Activated CD8-positive, alpha-beta memory T cell treated with anti-CD3 and anti-CD28 coated beads for 1 hour (primary cell): ENCODE measurements at places on chromosomes 6 and 20.

DNA sequence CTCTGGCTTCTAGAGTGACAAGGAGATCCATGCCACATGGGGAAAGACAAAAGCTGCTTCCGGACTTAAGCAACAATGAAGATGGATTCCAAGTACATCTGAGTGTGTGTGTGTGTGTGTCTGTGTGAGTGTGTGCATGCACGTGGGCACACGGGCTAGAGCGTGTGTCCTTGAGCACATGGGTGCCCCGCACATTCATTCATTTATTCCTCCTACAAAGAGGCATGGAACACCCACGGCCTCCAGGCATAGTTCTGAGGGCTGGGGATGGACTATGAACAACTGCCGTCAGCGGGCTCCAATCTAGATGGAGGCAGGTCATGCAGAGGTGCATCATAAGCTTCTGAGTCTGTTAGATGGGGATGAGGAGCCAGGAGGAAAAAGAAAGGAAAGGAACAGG is 49.1 kb downstream of the GRM4 start:
- no peak for DNase-seq

DNA sequence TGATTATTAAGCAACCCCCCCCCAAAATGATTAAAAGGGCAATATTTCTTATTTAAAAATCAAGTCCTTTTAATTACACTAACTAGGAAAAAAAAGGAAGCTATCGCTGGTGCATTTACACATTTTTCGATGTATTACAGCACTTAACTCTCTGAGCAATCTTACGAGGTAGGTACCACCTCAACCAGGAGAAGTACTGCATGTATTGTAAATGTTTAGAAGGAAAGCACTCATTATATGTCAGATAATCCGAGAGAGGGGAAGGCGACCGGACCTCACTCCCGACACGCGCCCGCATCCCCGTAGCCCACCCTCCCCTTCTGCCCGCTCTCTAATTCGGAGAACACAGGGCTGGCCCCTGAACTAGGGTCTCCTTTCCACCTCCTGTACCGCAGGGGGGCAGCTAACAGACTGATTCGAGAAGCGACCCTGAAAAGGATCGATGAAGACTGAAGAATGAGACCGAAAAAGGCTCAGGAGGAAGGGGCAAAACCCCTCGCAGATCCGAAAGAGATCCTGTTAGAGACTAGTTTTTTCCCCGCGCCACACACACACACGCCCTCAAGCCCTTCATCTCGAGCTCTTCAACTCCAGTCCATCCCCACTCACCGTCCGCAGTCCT is 337 bp downstream of the ESF1 start:
- DNase-seq = no peak

DNA sequence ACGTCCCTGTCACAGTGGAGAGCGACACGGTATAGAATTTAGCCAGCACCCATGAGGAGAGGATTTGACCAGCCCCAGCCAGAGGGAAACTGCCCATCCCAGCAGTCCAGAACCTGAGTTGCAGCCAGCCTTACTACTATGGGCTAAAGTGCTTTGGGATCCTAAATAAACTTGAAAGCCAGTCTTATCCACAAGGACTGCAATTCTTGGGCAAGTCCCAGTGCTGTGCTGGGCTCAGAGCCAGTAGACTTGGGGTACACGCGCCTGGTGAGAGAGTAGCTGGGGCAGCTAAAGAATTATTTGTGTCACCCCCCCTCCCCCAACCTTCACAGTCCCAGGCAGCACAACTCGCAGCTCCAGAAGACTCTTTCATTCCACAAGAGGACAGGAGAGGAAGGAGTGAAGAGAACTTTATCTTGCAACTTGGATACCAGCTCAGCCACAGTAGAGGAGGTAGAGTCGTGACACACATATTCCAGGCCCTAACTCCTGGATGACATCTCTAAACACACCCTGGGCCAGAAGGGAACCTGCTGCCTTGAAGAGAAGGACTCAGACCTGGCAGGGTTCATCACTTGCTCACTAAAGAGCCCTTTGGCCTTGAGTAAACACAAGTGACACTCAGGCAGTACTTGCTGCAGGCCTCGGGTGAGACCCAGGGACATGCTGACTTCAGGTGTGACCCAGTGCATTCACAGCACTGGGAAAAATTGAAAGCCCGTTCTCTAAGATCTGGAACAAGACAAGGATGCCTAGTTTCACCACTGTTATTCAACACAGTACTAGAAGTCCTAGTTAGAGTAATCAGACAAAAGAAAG is 100.3 kb downstream of the REV3L start:
- no peak for DNase-seq

GRCh38 chr6:37699887-37700619 is 2.4 kb upstream of the MDGA1 start:
- DNase-seq = no peak

DNA sequence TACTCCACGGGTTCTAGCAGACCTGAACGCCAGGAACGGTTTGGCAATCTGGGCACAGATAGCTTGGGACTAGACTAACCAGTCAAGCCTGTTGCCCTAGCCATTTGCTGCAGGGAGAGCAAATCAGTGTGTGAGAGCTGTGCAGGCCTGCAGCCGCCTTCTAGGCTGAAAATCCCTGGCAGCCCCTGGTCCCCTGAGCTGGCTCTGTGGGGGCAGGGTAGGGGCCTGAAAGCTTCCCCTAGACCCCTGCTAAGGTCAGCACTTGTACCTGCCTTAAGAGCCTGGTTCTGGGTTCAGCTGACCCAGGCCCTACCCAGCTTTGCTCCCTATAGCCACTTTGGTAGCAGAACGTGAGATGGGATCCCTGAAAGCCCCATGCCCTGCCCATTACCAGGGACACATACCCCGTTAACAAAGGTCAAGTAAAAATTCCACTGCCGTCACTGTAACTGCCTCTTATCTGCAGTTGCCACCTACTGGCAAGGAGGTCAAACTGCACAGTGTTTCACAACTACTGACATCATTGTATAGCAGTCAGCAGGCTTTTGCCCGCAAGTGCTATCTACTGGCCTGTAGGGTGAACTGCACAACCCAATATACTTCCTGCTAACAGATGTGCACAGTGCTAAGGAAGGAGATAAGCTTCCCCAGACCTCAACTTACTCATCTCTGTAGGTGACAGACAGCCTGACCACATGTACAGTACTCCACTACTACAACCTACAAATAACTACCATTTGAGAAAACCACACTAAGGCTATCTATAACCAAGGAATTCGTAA is 95.1 kb upstream of the OLIG3 start:
- DNase-seq = no peak

GRCh38 chr20:37943033-37943432 is 40.1 kb downstream of the VSTM2L start:
- no peak for DNase-seq

- DNase-seq = no peak
These were observed 562.5 kb upstream of the MAP3K7 start for GRCh38 chr6:91149246-91149955.

DNA sequence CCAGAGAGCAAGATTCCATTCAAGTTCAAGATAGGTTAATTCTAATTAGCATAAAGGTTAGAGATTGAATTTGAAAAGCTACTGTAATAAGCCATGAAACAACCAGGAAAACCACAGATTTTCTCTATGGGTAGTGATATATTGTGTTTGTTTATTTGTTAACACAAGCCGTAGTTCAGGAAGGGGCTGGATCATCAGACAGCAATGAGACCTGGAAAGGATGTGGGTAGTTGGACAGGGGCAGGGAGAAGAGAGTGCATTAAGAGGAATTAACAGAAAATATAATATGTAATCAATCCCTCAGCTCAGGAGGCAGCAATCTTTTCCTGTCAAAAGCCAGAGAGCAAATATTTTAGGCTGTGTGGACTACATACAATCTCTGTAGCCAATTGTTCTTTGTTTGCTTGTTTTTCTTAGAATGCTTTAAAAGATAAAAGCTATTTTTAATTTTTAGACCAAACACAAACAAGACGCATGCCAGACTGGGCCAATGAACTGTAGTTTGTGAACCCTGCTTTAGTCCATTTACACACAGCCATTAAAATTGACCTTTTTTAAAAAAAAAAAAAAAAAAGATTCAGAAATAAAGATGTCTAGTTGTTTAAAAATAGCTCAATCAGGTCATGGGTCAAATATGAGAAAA is 398.7 kb upstream of the MARCKS start:
- no peak for DNase-seq

DNA sequence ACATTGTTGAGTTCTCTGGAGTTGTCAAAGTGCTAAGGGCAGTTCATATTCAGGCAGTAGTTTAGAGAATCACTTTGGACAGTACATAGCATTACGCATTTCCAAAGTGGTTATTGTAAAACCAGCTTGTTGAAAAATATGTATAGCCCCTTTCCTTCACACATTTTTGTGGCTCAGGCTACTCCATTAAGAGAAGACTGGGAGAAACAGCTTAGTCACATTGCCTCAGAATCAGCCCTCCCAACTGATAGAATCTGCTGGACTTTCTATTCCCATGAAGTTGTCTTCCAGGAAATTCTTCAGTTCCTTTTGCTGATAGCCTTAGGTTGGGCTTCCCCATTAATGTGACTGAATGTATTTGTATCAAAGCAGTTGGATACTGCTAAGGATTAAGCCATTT is 39.5 kb upstream of the HDGFL1 start:
- DNase-seq = no peak

DNA sequence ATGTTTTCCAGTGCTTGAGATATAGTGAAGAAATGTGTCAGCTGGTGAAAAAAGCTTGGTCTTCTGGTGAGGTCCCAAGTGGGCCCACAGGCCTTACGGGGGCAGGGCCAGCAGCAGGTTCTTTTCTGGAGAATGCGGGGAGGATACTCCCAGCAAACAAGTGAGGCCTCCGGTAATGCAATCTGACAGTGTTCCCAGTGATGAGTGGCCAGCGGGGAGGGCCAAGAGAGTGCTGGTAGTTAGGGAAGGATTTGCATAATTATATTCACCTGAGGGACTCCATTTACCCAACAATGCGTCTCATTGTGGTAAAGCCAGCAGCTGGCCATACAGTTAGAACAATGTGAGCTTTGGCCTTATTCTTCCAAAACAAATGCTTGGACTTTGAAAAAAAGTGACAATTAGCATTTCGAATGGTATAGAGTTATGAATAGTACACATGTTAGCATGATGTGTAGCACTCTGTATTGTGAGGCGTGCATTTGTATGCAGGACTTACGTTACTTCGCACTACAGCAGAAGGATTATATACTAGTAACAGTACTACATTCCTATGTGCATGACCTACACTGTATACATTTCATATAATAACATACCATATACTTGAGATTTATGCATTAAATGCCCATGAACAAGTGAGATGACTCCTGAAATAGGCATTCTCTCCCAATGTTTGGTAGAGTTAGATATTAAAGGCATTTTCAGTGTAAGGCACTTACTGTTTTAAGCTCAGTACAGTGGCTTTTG is 69.8 kb downstream of the MYB start:
- DNase-seq = no peak

- DNase-seq = no peak
These were observed 157.1 kb upstream of the THEMIS start for GRCh38 chr6:128057946-128058345.

DNA sequence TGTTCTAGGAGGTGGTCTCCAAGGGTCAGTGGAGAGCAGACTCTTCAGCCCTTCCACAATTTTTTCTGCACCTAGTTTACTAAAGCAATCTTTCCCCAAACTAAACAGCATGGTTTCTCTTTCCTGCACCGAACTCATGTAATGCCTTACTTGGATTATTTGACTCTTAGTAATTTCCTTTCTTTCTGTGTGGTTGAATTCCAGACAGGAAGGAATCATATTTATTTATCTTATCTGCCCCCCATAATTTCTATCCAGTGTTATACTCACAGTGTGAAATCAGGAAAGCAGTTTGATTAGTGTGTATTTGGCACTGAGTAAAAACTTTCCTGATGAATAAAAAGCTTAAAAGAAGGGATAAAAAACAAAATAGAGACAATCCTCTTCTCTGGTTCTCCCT is 140.3 kb upstream of the STMND1 start:
- no peak for DNase-seq

- DNase-seq = no peak
These were observed 21.3 kb upstream of the HIVEP2 start for GRCh38 chr6:142966294-142966693.

DNA sequence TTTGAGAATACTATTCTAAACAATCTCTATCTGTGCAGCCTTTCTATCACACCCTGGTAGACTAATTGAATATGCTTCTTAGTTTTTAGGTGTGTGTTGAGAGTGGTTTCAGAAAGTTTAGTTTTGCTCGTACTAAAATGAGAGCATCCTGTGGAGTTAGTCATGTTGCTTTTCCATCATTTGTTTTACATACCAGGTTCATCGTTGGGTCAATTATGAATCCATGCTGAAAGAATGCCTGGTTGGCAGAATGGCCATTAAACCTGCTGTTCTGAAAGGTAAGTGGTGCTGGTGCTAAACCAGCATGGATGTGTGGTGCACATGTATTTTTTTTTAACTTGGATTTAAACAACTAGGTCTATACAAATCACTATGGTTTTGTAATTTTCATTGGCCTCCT is 49.3 kb downstream of the CYB5R4 start:
- DNase-seq = no peak

DNA sequence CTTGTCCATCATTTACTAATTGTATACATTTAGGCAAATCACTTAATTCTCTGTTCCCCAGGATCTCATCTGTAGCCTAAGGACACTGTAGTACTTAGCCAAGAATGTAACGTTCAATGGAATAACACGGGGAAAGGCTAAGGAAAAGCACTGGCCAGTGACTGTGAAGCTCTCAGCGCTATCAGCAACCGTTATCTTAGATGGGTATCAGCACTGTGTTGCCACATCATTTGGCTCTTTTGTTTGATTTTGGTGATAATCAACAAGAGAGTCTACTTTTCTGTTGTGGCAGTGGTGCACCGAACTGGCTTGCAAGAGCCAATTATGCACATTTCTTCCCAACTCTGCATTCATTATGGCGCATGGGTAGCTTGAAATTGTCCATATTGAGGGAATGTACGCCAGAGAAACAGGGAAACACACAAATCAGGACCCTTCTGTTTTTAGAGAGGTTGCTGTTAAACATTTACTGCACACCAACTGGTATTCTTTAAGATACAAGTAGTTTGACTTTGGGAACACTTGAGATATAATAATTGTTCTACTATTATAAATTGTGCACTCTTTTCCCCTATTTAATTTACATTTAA is 93.7 kb upstream of the C6orf118 start:
- DNase-seq = no peak

DNA sequence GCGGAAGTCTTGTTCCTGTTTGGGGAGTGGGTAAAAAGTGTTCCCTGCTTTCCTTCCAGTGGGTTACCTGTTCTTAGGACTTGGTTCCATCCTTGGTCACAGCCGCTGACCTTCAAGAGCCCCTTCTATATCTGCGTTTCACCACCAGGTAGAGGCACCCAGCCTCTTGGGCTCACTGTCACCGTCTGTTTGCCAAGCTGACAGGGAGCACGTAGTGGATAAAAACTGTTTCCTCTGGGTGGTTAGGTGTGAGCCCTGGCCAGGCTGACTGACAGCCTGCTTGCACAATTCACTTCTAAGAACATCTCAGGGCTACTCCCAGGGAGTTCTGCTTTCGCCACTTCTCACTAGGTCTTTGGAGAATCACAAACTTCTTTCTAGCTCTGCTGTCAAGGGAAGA is 1.8 kb upstream of the JPH2 start:
- no peak for DNase-seq

- no peak for DNase-seq
These were observed 36.8 kb downstream of the THBS2 start for GRCh38 chr6:169216830-169217229.
